RPMI7951 (cell line): ENCODE measurements at places on chromosomes 16 and 17.

DNA sequence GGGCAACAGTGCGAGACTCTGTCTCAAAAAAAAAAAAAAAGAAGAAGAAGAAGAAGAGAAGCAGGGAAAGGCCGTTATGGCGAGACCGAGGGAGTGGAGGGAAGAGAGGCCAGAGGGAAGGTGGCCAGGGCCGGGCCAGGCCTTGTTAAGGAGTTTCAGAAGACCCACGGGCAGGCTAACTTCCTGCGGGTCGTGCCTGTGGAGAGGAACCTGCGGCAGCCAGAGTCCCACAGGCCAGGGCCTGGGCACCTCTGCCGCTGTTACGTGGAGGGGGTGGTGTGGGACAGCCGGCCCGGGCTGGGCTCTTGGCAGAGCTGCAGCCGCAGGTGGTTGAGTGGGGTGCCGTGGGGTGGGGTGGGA lies 5.4 kb downstream of the WDR81 start:
- no peak for DNase-seq

- DNase-seq = no peak
Measured at GRCh38 chr16:11602321-11602720, 15.6 kb upstream of the LITAF start.

GRCh38 chr17:49715216-49715615 lies 7.5 kb upstream of the SLC35B1 start:
- no peak for DNase-seq

DNA sequence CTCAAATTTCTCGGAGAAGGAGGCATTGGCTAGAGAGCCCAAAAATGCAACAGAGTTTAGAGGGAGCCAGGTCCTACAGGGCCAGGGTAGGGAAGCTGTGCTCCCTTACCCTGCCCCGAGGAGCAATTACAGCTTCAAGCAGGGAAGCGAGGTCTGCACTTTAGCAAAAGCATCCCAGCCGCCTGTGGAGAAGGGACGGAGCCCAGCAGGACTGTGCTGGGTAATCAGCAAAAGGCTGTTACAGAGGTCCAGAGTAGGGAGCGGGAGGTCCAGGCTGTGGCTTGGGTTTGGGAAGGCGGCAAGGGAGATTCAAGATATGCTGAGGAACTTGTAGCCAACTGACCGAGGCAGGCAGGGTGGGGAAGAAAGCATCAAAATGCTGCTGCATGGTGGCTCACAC lies 162.6 kb downstream of the TMEM132E start:
- no peak for DNase-seq

- DNase-seq = no peak
Measured at GRCh38 chr16:55248494-55248893, 75.5 kb upstream of the IRX6 start.

- peak; percentile 33 for DNase-seq
Measured at GRCh38 chr16:23587726-23588125, 8.4 kb downstream of the NDUFAB1 start.

GRCh38 chr16:57485091-57485915 lies 990 bp downstream of the DOK4 start:
- no peak for DNase-seq

DNA sequence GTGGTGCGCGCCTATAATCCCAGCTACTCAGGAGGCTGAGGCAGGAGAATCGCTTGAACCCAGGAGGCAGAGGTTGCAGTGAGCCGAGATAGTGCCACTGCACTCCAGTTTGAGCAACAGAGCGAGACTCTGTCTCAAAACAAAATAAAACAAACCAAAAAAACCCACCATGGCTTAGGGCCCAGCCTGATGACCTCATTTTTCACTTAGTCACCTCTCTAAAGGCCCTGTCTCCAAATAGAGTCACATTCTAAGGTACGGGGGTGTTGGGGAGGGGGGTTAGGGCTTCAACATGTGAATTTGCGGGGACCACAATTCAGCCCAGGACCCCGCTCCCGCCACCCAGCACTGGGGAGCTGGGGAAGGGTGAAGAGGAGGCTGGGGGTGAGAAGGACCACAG lies 1.4 kb upstream of the STH start:
- no peak for DNase-seq

GRCh38 chr16:54282202-54282927 lies 4.2 kb downstream of the IRX3 start:
- DNase-seq = no peak
